ENCODE measurements at places on chromosomes 3 and 15. TPM values are rescaled to one million over a fixed set of nuclear protein-coding genes. Genes with fewer than 3 reads are reported as not detected.

Gene UBAP1L
- 16.7 TPM for total RNA-seq

Gene SCG3
- not detected for total RNA-seq

Gene CNBP
- 450 TPM for total RNA-seq

Gene GREM1
- not detected for total RNA-seq

Gene MKRN2OS
- total RNA-seq, result not detected

Gene ZNF860
- total RNA-seq, result 1.3 TPM

Gene AADACL2
- total RNA-seq, result not detected

Gene COL6A5
- not detected for total RNA-seq

Gene SERPINI2
- total RNA-seq, result not detected

Gene MEX3B
- total RNA-seq, result 1.4 TPM

Gene IGSF10
- total RNA-seq, result 3.1 TPM

Gene CRABP1
- total RNA-seq, result not detected

Gene TOPBP1
- 39.3 TPM for total RNA-seq

Gene TLR9
- total RNA-seq, result 0.39 TPM

Gene SPTBN5
- 19.0 TPM for total RNA-seq

Gene PLA2G4B
- total RNA-seq, result 8.7 TPM

Gene LIPH
- total RNA-seq, result 0.20 TPM

Gene KLF15
- 182 TPM for total RNA-seq

Gene SEMA5B
- 9.6 TPM for total RNA-seq

Gene POLQ
- total RNA-seq, result not detected

Gene ST8SIA2
- total RNA-seq, result not detected

Gene SMCO1
- total RNA-seq, result not detected

Gene GTF2E1
- 12.2 TPM for total RNA-seq

Gene ITPKA
- not detected for total RNA-seq

Gene IL5RA
- total RNA-seq, result not detected

Gene CD96
- total RNA-seq, result 0.84 TPM

Gene MORC1
- not detected for total RNA-seq

Gene SEMA3G
- 11.5 TPM for total RNA-seq

Gene CNTN3
- 3.6 TPM for total RNA-seq

Gene AMIGO3
- total RNA-seq, result not detected

Gene ZBED2
- not detected for total RNA-seq

Gene SLC2A2
- total RNA-seq, result not detected

Gene PLCB2
- total RNA-seq, result 16.9 TPM

Gene GOLGA8G
- total RNA-seq, result not detected

Gene SPINK8
- not detected for total RNA-seq

Gene CTXN2
- not detected for total RNA-seq

Gene IQCH
- 0.98 TPM for total RNA-seq

Gene UPK1B
- not detected for total RNA-seq

Gene MED12L
- total RNA-seq, result 5.9 TPM

Gene CNTN4
- total RNA-seq, result 81.7 TPM

Gene CCR5
- 1.2 TPM for total RNA-seq

Gene GUCA1C
- total RNA-seq, result not detected

Gene SEMA3B
- total RNA-seq, result 334 TPM

Gene EIF2B5
- total RNA-seq, result 51.0 TPM

Gene GASK1A
- 55.3 TPM for total RNA-seq

Gene TRH
- total RNA-seq, result not detected

Gene FBXL22
- not detected for total RNA-seq

Gene KLHL6
- total RNA-seq, result 2.1 TPM

Gene IMPG2
- total RNA-seq, result 0.21 TPM

Gene PLA1A
- 3.9 TPM for total RNA-seq

Gene C3orf70
- 13.8 TPM for total RNA-seq

Gene HIGD2B
- total RNA-seq, result not detected

Gene APBA2
- total RNA-seq, result 3.3 TPM

Gene C3orf49
- total RNA-seq, result not detected
